ENCODE measurements at places on chromosomes 4 and X.

DNA sequence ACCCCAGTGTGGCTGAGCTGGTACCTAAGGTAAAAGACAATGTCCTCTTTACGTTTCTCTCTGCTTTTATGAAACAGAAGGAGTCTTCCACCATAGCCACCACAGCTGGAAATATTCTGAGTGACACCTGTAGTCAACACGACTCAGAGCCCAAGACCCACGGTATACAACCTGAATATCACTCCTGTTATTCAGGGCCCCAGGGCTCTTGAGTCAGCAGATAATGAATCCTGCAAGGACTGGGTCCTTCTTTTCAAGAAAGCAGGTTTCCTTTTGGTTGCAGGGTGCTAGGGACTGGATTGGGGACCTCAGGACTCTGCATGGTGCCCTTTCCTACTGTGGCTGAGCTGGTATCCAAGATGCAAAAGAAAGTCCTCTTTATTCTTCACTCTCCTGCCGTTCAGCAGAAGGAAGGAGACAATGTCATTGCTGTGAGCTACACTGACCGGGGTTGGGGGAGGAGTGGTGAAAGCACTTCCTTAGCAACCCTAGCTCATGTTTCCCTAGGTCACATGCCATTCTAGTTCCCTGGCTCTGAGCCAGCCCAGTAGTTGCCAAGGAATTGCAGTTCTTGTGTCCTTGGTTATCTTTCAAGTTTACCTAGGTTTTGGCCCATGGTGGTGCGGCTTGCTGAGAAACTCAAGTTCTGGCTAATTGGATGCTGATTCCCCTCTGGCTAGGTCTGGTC, 23.7 kb upstream of the UNC5C start:
- DNase-seq = peak; percentile 19

DNA sequence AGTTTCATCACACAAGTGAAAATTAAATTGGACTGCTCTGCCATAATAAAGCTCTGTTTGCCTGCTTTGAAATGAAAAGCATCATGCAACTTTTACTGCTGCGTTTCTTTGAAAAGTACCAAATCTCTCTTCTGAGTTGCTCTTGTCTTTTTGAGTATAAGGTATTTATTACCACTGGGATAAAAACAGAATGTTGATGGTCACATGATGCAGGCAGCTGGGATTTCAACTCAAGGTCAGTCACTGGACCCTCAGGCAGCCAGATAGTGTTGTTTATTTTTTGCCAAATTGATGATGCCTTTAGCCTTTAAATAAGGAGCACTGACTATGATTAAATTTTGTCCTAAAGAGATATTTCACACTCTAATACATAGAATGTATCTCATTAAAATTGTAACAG, 32.7 kb downstream of the DMD start:
- no peak for DNase-seq

GRCh38 chr4:38230121-38230801, 270.1 kb downstream of the PTTG2 start:
- no peak for DNase-seq

- no peak for DNase-seq
Observed at GRCh38 chrX:24097741-24098260, 43.0 kb downstream of the EIF2S3 start.

- no peak for DNase-seq
Observed at GRCh38 chr4:6386091-6386490, 86.3 kb downstream of the PPP2R2C start.

DNA sequence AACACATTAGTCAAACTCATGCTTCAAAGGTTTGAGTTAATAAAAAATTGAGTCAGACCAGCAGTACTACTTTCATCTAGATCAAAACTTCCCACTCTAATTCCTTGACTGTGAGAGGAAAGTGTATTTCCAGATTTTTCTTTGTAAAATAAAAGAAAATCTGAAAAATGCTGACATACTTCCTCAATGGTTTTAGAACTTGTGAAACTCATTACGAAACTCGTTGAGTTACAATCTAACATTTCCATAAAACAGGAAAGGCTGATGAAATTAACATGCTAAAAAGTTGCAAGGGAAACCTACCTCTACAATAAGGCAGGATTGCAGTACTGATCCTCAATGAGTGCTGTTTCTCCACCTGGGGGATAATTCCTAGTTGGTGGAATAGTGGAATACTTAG, 217.8 kb upstream of the HCCS start:
- DNase-seq = no peak

DNA sequence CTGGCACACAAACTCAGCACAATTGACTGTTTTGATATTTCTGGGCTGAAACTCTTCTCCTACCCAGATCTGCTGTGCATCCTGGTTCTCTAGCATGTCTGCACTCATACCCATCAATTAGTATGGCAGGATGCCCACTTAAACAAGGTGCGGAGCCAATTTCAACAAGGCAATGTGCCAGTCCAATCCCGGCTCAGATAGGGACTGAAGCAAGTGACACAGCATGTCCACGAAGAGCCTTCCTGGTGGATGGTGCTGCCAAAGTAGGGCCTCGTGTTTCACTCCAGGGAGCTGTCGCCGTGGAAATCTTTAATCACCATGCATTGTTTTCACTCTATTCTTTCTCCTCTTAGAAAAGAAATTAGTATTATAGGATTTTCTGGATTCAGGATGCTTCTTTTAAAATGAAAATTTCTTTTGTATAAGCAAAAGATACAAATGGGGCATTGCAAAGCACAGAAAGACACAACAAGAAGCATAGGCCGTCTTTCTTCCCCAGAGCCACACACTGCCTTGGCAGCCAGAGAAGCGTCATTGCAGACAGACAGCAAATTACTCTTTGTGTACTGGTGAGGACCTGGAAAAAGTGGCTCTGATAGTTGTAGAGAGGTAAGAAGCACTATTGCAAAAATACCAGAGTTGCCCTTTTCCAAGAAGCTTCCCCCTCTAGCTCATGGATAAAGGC, 40.6 kb upstream of the LSM6 start:
- DNase-seq = no peak

Measured in NCI-H510A (cell line).